ENCODE measurements at places on chromosomes 6 and 20.

DNA sequence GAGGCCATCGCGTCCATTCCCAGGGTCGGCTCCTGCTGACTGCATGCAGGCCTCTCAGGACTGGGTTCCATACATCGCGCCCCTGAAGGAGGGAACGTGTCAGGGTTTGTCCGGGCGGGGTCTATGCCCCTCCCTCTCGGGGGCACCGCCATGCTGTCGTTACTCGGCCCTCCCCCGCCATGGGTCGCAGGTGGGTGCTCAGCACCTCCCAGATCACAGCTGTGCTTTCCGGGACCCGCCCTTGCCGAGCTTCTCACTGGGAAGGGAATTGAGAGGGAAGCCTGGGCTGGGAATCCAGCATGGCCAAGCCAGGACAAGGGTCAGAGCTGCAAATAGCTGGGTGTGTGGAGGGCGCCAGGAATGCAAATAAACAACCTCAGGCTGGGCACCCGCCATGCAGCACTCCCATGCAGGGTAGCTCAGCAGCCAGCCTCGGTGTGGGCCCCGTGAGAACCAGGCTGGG, at the start of gene FRMD1:
TSS of gene FRMD1 (minus strand) at position 270 of the 463 bp plus-strand sequence. CDS start at position 152, 118 bp downstream.
- no peak for DNase-seq

DNA sequence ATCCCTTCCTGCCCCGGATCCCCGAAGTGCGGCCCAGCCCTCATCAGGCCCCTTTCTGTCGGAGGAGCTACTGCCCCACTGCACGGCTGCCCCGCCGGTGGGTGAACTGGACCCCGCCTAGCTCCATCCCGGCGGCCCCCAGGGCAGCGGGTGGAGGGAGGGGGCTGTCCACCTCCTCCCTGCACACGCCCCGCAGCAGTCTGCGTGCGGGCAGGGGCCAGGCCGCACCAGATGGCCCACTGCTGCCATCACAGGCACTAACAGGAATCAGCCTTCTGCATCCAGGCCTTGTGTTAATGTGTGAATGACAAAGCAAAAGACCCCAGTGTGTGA, 54.9 kb upstream of the UNC93A start:
- no peak for DNase-seq

- no peak for DNase-seq
Observed at GRCh38 chr6:15658181-15658744, 4.6 kb downstream of the DTNBP1 start.

DNA sequence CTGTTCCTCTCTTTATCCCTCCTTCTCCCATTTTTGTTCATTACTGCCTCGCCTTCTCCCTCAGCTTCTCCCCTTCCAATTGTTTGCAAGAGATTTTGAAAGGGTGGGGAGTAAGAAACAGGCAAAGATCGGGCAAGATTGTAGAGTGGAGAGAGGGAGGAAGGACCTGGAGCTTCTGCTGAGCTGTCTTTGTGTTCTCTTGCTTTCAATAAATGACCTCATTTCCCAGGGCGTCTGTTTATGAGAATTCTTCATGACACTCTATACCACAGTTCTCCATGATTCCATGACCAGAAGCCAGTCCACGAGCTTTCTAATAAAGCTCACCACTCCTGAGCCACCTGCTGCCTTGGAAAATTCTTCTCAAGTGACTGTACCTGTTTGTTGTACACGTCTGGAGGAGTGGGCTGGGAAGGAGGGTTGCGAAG, 50.0 kb upstream of the PLEKHG1 start:
- no peak for DNase-seq

- DNase-seq = no peak
Observed at GRCh38 chr6:139091826-139092225, 43.1 kb upstream of the HECA start.

DNA sequence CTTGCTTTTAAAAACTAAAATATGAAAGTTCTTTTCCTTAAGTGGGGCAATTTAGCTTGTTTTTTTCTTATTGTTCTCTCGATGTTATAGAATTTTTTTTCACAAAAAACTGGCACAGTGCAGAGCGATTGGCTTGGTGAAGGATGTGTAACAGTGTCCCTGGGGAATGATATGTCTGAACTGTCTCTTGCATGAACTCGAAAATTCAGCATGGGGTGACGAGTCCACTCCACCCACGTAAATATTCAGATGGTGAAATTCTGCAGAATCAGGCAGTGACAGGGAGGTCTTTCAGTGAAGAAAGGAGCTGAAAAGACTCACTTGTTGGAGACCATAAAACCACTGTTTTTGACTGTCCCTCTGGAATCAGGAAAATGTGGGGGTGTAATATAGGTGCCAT, 505.3 kb downstream of the MMUT start:
- DNase-seq = no peak

- no peak for DNase-seq
Observed at GRCh38 chr6:89011436-89011835, 48.0 kb upstream of the RNGTT start.

- no peak for DNase-seq
Observed at GRCh38 chr6:32785781-32786533, 22.6 kb upstream of the HLA-DQB2 start.

- DNase-seq = no peak
Observed at GRCh38 chr6:79518842-79519241, 18.4 kb downstream of the LCA5 start.

GRCh38 chr6:170313716-170314295, 7.2 kb downstream of the FAM120B start:
- DNase-seq = no peak

GRCh38 chr6:30196376-30196775, 16.8 kb downstream of the TRIM26 start:
- no peak for DNase-seq

GRCh38 chr20:50124496-50124895, 11.5 kb upstream of the UBE2V1 start:
- DNase-seq = no peak

- no peak for DNase-seq
Observed at GRCh38 chr6:170018422-170018935, 267.1 kb downstream of the ERMARD start.

GRCh38 chr20:16042731-16043130, 530.5 kb downstream of the KIF16B start:
- no peak for DNase-seq

GRCh38 chr20:18694071-18694470, 106.2 kb downstream of the DTD1 start:
- no peak for DNase-seq

GRCh38 chr6:88899569-88900316, 63.7 kb downstream of the RNGTT start:
- no peak for DNase-seq

DNA sequence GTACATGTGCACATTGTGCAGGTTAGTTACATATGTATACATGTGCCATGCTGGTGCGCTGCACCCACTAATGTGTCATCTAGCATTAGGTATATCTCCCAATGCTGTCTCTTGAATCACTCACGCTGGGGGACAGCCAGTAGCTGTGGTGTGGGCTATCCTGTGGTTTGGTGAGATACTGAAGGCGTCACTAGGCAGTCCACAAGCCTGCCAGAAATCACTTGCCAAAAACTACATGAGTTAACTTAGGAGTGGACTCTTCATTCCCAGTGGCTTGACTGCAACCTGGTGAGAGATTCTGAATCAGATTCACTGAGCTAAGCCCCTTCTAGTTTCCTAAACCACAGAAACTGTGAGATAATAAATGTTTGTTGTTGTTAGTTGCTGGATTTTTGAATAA, 191.3 kb downstream of the TSHZ2 start:
- DNase-seq = no peak

- no peak for DNase-seq
Observed at GRCh38 chr20:50977066-50978021, 18.7 kb downstream of the MOCS3 start.

Data from stimulated activated CD8-positive, alpha-beta memory T cell treated with anti-CD3 and anti-CD28 coated beads, Interleukin-4, amount 100 ng/mL, for 1 hour (primary cell).